Activated CD4-positive, alpha-beta T cell treated with anti-CD3 and anti-CD28 coated beads, Interleukin-2, amount 50 U/mL, for 24 hours (primary cell): ENCODE measurements at places on chromosomes 13 and 19.

DNA sequence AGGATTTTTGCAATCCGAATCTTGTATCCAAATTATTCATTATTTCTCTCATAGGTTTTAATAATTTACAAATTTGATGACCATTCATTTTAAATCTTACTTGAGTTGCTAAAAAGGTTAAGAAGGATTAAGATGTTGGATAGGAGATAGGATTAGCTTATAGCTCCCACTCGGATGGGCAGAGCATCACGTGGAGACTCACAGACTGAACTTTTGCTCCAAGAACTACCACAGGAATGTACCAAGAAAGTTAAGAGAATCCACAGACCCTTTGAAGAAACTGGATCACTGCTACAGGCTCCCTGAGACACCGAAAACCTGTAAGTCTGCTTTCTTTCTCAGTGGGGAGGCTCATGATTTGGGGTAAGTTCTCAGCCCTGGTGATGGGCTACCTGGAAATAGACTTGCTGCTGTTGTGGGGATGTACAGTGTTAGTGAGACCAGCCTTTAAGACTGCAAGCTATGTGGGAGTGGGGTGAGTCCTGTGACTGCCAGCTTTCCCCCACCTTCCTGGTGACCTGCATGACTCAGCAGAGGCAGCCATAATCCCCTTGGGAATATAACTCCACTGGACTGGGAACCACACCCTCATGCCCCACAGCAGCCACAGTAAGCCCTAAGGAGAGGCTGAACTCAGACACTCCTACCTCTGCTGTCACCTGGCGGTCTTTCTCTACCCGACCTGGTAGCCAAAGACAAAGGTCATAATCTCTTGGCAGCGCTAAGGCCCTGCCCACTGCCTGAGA, 1458.0 kb downstream of the OLFM4 start:
- DNase-seq = no peak

DNA sequence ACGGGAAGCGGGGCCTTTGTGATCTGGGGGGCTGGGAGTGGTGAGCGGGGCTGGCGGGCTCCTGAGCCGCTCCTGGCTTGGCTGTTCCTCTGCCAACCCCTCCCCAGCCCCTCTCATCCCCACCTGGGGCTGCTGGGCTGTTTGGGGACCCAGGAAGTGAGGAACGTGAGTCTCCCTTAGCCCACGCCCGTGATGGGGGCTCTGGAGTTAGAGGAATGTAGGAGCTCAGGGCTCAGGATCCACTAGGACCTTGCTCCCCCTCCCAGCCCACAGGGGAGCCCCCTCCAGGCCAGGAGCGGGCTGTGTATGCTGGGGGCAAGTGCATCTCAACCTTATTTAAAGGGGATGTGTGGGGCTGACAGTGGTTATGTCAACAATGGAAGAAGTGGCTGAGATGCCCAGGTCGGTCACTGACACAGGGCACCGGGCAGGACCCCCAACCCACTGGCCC, 134.1 kb downstream of the URI1 start:
- DNase-seq = no peak

DNA sequence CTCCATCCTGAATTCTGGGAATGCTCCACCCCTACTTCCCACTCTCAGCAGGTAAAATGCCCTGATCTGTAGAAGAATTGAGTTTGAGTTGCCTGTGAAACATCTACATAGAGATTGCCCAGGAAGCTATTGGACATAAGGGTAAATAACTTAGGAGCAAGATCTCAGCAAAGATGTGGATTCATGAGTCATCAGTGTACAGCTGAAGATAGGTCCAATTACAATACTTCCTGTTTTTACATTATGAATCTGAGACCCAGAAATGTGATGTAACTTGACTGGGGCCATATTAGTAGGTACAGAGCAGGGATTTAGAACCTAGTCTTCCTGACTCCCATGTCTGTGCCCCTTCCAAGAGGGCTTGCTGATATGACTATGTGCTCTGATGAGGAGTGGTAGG, 79.4 kb upstream of the FNDC3A start:
- no peak for DNase-seq

DNA sequence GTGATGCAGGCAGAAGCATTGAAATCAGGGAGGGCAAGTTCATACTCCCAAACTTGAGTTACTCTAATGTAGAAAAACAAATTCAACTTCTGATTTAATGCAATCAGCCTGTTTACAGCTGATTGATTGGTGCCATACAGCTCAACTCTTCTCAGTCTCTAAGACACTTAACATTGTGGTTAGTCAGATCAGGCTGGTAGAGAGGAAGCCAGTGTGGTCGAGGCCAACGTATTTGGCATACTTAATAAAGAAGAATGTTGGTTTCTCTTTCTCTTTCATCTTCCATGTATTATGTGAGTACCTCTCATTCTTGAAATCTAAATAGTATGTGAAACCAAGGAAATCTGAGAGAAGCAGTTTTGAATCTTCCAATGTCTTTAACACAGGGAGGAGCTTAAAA, 255.0 kb upstream of the SLITRK1 start:
- DNase-seq = peak; percentile 21

GRCh38 chr13:81916461-81916860, 1575.5 kb upstream of the SPRY2 start:
- DNase-seq = no peak

DNA sequence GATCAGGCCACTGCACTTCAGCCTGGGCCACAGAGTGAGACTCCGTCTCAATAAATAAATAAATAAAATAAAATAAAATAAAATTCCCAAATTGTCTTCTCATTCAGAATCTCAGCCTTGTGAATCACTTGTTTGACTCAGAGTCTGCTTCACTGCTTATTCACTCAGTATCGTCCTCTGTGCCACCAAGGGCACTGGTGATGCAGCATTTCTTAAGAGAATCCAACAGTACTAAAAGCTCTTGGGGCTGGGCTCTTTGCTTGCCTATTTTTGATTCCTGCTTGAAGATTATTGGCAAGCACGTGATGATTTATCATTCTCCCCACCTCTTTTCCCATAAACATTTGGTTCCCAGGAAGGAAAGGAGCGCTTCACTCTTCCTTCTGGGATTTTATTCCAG, 54.8 kb upstream of the HMGB1 start:
- no peak for DNase-seq

DNA sequence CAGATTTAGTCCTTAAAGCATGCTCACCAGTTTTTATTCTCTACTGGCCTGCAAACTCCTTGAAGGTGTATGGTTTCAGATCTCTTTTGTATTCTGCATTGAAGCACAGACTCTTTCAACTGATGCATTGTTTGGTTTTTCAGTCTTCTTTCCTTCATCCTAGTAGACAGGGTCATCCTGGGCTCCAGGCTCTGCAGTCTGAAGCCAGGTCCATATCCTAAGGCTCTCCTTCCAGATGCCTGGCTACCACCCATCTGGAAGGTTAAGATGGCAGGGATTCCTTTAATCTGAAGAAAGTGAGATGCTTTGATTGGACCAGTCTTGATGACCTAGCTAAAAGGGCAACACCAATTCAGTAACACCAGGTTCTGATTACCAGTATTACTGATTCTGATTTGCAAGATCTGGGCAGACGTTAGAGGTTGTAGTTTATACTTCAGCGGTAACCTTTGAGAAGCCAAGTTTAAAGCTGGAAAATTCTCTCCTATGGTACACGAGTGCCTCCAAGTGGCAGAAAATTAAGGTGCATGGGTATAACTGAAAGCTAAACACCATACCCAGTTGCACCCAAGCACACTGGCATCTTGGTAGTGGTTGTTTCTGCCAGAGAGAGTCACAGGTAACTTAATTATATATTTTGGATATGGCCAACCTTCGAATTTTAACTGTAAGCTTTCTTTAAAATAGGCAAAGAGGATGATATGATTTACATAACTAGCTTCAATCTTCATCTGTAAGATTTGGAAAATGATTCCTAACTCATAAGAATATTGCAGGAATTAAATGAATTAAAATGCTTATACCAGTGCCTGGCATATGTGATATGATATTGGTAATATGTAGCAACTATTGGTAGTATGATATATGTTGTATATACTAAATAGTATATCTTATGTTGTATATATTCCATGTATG, 1651.9 kb upstream of the MIR17HG start:
- DNase-seq = no peak
